ENCODE measurements at places on chromosomes 16 and 17.

- peak; percentile 73 for DNase-seq
Observed at GRCh38 chr17:40343219-40344119, 21.1 kb downstream of the GJD3 start.

- no peak for DNase-seq
Observed at GRCh38 chr17:37676115-37676925, 33.1 kb upstream of the DDX52 start.

GRCh38 chr16:15493466-15494180 is 59.2 kb downstream of the BMERB1 start:
- no peak for DNase-seq

DNA sequence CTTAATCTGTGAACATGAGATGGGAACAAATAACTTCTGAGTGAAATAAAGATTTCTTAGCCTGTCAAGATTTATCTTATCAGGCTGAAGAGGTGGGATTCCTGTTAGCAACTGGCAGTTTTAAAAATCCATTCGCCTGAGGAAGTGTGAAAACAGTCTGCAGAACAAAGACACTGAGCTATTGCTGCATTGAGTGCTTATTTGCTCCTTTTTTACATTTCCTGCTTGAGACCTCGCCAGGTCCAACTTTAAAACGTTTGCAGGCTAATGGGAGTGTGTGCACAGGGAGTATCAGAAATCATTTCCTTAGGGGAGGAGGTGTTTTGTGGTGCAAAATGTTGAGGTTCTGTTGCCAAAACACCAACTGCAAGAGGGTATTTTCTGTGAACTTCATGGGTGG is 957.8 kb upstream of the RBFOX1 start:
- no peak for DNase-seq
